ENCODE measurements at places on chromosomes 7 and 10.

GRCh38 chr7:137753067-137753466, 93.7 kb downstream of the DGKI start:
- no peak overlapping the region for H3K27ac ChIP-seq
- no peak for DNase-seq
- H3K4me1 ChIP-seq: peaks cover 2% of the 10 kb centered on the region
- no peaks in the 10 kb centered on the region for H3K36me3 ChIP-seq

GRCh38 chr10:28669227-28670173, 7.8 kb upstream of the BAMBI start:
- peaks cover 14% of the 10 kb centered on the region for H3K4me1 ChIP-seq
- DNase-seq: no peak
- peaks cover 8% of the 10 kb centered on the region for H3K27me3 ChIP-seq

DNA sequence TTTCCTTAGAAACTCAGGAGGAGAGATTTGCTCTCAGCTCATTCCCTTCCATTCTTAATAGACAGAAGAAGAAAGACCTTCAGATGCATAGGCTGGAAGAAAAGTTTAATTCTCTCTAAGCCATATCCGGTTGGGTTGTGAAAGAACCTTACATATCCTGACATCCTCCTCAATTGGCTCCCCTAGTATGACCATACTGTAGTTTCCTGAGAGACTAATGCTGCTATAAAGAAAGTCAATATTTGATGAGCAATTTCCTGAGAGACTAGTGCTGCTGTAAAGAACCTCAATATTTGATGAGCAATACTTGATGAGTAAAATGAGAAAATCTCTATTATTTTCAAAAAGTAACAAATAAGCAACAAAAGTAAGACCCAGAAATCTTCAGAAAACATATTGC, 888.5 kb upstream of the SORCS1 start:
- H3K27me3 ChIP-seq: no peaks in the 10 kb centered on the region
- H3K4me3 ChIP-seq: no peak overlapping the region
- H3K27ac ChIP-seq: no peak overlapping the region
- H3K36me3 ChIP-seq: no peaks in the 10 kb centered on the region

DNA sequence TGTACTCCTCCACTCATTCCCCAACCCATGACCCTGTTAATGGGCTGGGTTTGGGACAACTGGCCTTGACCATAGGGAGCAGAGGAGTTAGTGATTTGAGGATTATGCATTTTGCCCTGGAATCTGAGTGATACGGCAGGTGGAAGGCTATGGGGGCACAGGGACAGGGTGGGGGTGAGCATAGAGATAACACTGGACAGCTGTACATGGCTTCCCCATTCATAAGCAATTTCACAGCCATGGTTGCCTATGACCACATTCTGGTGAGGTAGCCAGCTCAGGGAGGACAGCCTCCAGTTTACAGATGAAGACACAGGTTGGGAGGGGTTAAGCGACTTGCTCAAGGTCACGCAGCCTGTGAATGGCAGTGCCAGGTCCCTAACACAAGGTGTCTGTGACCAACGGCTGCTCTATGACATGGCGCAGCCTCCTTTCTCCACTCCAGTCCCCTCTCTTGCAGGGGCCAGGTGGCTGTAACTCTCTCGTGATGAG, 319.5 kb downstream of the PLXNA4 start:
- no peak for DNase-seq
- no peak overlapping the region for H3K27ac ChIP-seq
- H3K36me3 ChIP-seq: no peaks in the 10 kb centered on the region

GRCh38 chr10:51666456-51666855, 32.9 kb downstream of the CSTF2T start:
- H3K27ac ChIP-seq: no peak overlapping the region
- no peaks in the 10 kb centered on the region for H3K36me3 ChIP-seq
- no peak overlapping the region for H3K4me3 ChIP-seq
- no peaks in the 10 kb centered on the region for H3K4me1 ChIP-seq

DNA sequence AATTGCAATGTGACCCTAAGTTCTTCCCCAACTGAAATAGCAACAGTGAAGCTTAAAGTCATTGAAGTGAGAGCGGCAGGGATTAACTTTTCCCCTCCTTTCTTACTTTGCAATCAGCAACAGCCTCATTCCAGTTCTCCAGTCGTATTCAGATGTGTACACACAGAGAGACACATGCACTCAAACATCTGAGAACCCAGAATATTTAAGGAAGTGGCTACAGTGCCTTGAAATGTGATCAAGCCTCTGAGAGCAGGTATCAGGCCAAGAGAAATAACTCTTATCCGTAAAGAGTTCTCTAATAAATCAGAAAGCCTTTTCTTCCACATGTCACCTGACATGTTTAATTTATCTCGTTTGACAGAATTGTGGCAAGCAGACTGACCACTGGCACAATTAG, 388.9 kb upstream of the NPVF start:
- no peak overlapping the region for H3K27ac ChIP-seq
- H3K27me3 ChIP-seq: no peaks in the 10 kb centered on the region
- peaks cover 10% of the 10 kb centered on the region for H3K36me3 ChIP-seq
- H3K4me3 ChIP-seq: no peak overlapping the region
- H3K4me1 ChIP-seq: peaks cover 22% of the 10 kb centered on the region

DNA sequence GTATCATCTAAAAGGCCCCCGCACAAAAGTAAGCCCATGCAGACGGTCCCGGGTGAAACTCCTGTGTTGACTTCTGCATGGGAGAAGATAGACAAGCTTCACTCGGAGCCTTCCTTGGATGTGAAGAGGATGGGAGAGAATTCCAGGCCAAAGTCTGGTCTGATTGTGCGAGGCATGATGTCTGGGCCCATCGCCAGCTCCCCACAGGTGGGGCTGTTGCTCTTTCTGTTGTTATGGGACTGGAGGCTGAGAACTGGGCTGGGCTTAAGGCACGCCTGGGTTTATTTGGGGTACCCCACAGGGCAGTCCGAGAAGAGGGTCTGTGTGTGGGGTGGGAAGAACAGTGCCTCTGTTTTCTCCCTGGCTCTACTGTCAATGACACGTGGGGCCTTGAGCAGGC, 14.6 kb downstream of the MINDY4 start:
- no peaks in the 10 kb centered on the region for H3K4me1 ChIP-seq
- H3K36me3 ChIP-seq: no peaks in the 10 kb centered on the region
- no peak overlapping the region for H3K27ac ChIP-seq
- DNase-seq: no peak
- H3K27me3 ChIP-seq: peaks cover 1% of the 10 kb centered on the region

DNA sequence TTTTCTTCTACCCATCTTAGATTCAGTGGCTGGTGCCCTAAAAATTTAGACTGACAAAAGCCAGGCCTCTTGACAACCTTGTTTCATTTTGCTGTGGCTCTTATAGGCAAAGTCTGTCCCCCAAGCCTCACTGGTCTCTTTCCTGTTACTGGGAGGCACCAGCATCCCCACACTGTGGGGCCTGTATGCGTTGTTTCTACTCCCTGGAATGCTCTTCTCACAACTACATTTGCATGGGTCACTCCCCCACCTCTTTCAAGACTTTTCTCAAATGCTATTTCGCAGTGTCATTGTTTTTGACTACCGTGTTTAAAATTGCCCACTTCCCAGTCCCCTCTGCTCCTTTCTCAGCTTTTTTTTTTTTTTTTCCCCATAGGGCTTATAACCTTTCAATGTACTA, 108.7 kb upstream of the DGKB start:
- no peak overlapping the region for H3K27ac ChIP-seq
- H3K36me3 ChIP-seq: no peaks in the 10 kb centered on the region
- H3K4me1 ChIP-seq: peaks cover 3% of the 10 kb centered on the region
- H3K27me3 ChIP-seq: no peaks in the 10 kb centered on the region
- no peak overlapping the region for H3K4me3 ChIP-seq

- H3K36me3 ChIP-seq: no peaks in the 10 kb centered on the region
- peaks cover 12% of the 10 kb centered on the region for H3K4me1 ChIP-seq
- H3K27me3 ChIP-seq: no peaks in the 10 kb centered on the region
- H3K4me3 ChIP-seq: no peak overlapping the region
- no peak overlapping the region for H3K27ac ChIP-seq
These were observed 186.0 kb downstream of the SEMA3D start for GRCh38 chr7:85000735-85001350.

- no peak for DNase-seq
- H3K27me3 ChIP-seq: peaks cover 6% of the 10 kb centered on the region
- peaks cover 6% of the 10 kb centered on the region for H3K36me3 ChIP-seq
- H3K4me3 ChIP-seq: no peak overlapping the region
- H3K4me1 ChIP-seq: peaks cover 6% of the 10 kb centered on the region
These were observed 126.0 kb downstream of the PARD3 start for GRCh38 chr10:34689053-34689452.

- H3K27me3 ChIP-seq: no peaks in the 10 kb centered on the region
- H3K4me3 ChIP-seq: no peak overlapping the region
- no peaks in the 10 kb centered on the region for H3K36me3 ChIP-seq
- H3K4me1 ChIP-seq: no peaks in the 10 kb centered on the region
These were observed 8.3 kb downstream of the MDFIC start for GRCh38 chr7:114930107-114930661.

- peaks cover 36% of the 10 kb centered on the region for H3K4me1 ChIP-seq
- no peak for DNase-seq
- no peak overlapping the region for H3K4me3 ChIP-seq
- peaks cover 6% of the 10 kb centered on the region for H3K27me3 ChIP-seq
These were observed 197.7 kb upstream of the POT1 start for GRCh38 chr7:125127304-125127703.

GRCh38 chr10:49296382-49296781, 2.6 kb upstream of the C10orf71 start:
- peaks cover 5% of the 10 kb centered on the region for H3K36me3 ChIP-seq
- no peak for DNase-seq
- no peak overlapping the region for H3K27ac ChIP-seq
- H3K4me1 ChIP-seq: peaks cover 34% of the 10 kb centered on the region
- H3K4me3 ChIP-seq: no peak overlapping the region
- H3K27me3 ChIP-seq: peaks cover 6% of the 10 kb centered on the region

DNA sequence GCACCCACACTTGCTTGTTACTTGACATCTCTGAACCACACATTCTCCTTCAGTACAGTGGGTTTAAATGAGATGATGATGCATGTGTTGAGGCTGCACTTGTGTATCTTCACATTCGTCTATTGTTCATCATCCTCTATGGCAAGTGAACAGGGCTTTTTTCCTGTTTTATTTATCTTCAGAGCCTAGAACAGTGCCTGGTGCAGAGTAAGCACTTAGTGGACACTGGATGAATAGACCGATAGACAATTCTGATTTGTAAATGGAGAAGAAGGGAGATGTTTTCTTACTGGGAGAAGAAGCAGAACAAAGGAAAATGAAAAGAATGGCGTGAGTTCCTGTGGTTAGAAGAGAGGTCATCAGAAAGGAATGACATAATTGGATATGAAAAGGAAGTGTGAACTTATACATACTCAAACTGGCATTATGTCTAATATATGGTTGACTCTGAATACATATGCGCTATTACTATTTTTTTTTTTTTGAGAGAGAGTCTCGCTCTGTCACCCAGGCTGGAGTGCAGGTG, 99.7 kb downstream of the AVL9 start:
- peaks cover 4% of the 10 kb centered on the region for H3K4me1 ChIP-seq
- H3K27me3 ChIP-seq: peaks cover 1% of the 10 kb centered on the region
- DNase-seq: no peak
- peaks cover 9% of the 10 kb centered on the region for H3K36me3 ChIP-seq
- no peak overlapping the region for H3K27ac ChIP-seq
- H3K4me3 ChIP-seq: no peak overlapping the region

DNA sequence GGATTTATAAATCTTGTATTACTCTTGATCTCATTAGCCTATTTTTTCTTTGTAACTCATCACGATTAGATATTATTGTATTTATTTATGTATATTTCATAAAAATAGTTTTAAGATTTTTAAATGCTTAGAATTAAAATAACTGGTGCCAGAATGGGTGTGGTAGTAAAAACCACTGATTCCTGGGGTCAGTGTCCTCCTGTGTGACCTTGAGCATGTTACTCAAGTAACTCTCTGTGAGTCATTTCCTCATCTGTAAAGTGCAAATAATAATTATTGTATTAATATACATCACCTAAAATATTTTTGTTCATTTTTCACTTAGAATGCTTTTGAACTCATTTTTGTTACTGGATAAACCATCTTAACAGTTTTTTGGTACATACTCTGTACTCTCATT, 91.3 kb upstream of the TMEM229A start:
- H3K27me3 ChIP-seq: no peaks in the 10 kb centered on the region
- no peak for DNase-seq
- no peak overlapping the region for H3K27ac ChIP-seq
- H3K4me3 ChIP-seq: no peak overlapping the region
- H3K36me3 ChIP-seq: no peaks in the 10 kb centered on the region

GRCh38 chr7:43769281-43769680, 10.8 kb downstream of the BLVRA start:
- H3K36me3 ChIP-seq: peaks cover 7% of the 10 kb centered on the region
- peaks cover 13% of the 10 kb centered on the region for H3K4me1 ChIP-seq
- H3K27me3 ChIP-seq: peaks cover 3% of the 10 kb centered on the region
- DNase-seq: no peak

GRCh38 chr7:151373599-151373998, 32.0 kb downstream of the NUB1 start:
- no peak overlapping the region for H3K27ac ChIP-seq
- H3K4me3 ChIP-seq: no peak overlapping the region
- no peak for DNase-seq
- H3K36me3 ChIP-seq: no peaks in the 10 kb centered on the region
- H3K4me1 ChIP-seq: peaks cover 10% of the 10 kb centered on the region

DNA sequence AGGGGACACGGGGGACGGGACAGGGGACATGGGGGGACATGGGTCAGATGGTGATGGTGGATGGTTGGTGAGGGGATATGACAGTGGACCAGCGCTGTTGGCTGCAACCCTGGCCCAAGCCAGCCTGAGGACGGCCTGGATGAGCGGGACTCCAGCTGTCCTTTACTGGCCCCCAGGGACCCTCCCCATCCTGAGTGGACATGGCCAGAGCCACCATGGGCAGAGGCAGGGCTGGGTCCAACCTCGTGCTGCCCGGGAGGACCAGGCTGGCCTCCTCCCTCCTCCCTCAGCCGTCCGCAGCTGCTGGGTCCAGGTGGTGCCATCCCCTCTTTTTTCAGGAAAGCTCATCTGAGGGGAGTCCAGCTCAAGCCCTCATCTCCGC, 30.4 kb downstream of the GET4 start:
- H3K4me3 ChIP-seq: no peak overlapping the region
- H3K27me3 ChIP-seq: peaks cover 4% of the 10 kb centered on the region
- no peaks in the 10 kb centered on the region for H3K36me3 ChIP-seq
- H3K4me1 ChIP-seq: no peaks in the 10 kb centered on the region
- peak; percentile 58 for DNase-seq

GRCh38 chr10:125797994-125798662, 22.5 kb upstream of the MMP21 start:
- H3K4me3 ChIP-seq: no peak overlapping the region
- H3K27ac ChIP-seq: no peak overlapping the region
- no peaks in the 10 kb centered on the region for H3K27me3 ChIP-seq

- H3K27me3 ChIP-seq: no peaks in the 10 kb centered on the region
- no peaks in the 10 kb centered on the region for H3K4me1 ChIP-seq
- H3K4me3 ChIP-seq: no peak overlapping the region
- H3K27ac ChIP-seq: no peak overlapping the region
- DNase-seq: no peak
- H3K36me3 ChIP-seq: no peaks in the 10 kb centered on the region
These were observed 84.9 kb upstream of the GATA3 start for GRCh38 chr10:7969623-7970022.

DNA sequence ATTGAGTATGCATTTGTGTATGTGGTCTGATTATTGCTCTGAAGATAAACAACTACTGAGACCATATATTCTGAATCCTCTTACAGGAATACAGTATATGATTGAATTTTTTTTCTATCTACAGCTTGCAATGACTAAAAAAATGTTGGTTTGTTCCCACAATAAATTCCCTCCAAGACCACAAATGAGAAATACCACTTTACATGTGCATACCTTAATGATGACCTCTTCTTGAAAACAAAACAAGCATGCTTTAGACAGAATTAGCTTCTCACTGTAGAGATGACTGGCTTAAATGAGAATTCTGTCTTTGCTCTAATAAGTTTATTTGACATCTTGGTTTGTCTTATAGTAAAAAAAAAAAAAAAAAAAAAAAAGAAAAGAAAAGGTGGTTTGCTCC, 241.5 kb downstream of the PCDH15 start:
- no peak for DNase-seq
- H3K27ac ChIP-seq: no peak overlapping the region
- H3K4me3 ChIP-seq: no peak overlapping the region
- no peaks in the 10 kb centered on the region for H3K4me1 ChIP-seq
- H3K36me3 ChIP-seq: no peaks in the 10 kb centered on the region

Data from glutamatergic neuron (in vitro differentiated cells).